NCI-H526 treated with DMSO at 0.1 percent for 48 hours (cell line): ENCODE measurements at places on chromosomes 5 and 9.
A peak's percentile ranks its signal among the peaks of the same experiment; 100 is the strongest.

DNA sequence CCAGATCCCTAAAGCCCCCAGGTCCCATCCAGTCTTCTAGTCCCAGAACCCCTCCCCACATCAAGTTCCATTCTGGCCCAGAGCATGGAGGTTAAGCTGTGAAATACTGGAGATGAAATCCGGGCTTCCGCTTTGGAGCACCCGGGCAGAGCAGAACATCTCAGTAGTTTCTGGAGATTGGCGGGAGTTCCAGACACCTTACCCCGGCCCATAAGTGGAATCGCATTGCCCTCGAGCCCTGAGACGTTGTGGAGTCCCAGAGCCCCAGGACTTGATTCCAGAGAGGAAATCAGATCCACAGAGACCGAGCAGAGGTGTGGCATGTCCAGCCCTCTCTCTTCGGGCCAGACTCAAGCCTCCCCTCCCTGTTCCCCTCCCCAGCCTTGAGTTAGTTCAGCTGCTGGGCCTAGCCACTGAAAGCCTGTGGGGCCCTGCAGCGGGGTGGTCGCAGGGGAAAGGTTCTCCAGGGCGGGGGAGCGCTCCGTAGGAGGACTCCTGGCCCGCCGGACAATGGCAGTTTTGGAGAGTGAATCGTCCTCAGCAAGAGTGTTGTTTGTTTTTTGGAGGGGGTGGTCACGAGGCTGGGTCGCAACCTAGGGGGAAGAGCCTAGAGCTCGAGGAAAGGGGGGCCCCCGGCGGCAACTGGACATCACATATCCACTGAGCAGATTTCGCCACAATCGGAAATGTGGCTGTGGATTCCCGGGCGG is 1.0 kb upstream of the PAX5 start:
- peak; percentile 77 for DNase-seq

- no peak for DNase-seq
Observed at GRCh38 chr5:23234197-23234596, 273.2 kb upstream of the PRDM9 start.

GRCh38 chr9:135105211-135105745 is 17.8 kb downstream of the OLFM1 start:
- no peak for DNase-seq

- no peak for DNase-seq
Observed at GRCh38 chr9:107674721-107675277, 185.2 kb upstream of the KLF4 start.

- no peak for DNase-seq
Observed at GRCh38 chr5:146753641-146754040, 124.9 kb downstream of the PPP2R2B start.

DNA sequence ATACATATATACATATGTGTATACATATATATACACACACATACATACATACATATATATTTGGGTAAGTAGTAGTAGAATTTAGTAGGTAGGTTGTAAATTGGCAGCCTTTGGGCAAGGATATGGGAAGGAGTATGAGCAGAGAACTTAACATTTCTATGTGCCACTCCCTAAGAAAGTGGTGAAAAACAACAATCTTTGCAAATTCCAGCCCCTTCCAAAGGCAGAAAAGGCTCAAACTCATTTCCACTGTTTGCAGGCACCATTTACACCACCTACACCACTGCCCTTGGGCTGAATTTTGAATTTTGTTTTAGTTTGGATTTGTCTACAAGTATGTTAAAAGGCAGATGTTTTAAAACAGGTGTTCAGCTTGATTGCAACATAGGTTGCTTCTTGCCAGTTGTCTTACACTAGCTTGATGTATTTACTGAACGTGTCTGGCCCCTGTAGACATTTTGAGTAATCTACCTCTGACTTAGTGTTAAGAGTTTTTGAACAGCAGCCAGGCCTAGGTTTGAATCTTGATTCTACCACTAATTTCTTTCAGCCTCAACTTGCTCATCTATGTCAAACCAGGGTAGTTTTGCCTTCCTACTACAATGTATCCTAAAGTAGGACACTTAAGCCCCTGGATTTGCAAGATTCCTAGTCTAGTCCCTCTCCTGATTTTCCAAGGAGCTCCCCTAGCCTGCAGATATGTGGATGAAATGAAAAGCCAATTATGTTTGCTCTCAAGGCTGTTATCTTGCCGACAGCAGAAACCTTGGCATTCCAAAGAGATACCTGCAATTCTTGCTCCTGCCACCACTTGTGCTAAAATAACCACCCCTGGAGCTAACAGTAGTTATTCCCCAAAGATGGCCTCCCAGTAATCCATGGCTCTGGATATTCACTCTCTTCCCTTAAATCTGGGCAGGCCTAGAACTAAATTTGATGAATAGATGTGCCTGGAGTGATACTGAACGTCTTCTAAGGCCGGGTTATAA is 156.2 kb upstream of the SLC44A1 start:
- DNase-seq, result no peak

GRCh38 chr5:30525353-30525752 is 668.1 kb upstream of the CDH6 start:
- no peak for DNase-seq

GRCh38 chr5:130605234-130605633 is 559.8 kb downstream of the HINT1 start:
- no peak for DNase-seq

- no peak for DNase-seq
Observed at GRCh38 chr5:173517648-173518047, 98.8 kb downstream of the BOD1 start.

GRCh38 chr9:15272377-15272928 is 34.6 kb downstream of the TTC39B start:
- DNase-seq, result no peak

DNA sequence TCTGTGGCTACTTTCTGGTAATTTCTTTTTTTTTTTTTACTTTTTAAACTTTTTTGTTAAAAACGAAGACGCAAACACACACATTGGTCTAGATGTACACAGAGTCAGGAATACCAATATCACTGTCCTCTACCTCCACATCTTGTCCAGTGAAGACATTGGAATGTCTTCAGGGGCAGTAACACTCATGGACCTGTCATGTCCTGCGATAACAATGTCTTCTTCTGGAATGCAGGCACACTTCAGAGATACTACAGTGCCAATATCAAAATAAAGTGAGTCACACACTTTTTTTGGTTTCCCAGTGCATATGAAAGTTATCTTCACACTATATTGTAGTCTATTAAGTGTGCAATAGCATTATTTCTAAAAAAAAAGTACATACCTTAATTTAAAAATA is 175.9 kb downstream of the ARRDC3 start:
- no peak for DNase-seq

DNA sequence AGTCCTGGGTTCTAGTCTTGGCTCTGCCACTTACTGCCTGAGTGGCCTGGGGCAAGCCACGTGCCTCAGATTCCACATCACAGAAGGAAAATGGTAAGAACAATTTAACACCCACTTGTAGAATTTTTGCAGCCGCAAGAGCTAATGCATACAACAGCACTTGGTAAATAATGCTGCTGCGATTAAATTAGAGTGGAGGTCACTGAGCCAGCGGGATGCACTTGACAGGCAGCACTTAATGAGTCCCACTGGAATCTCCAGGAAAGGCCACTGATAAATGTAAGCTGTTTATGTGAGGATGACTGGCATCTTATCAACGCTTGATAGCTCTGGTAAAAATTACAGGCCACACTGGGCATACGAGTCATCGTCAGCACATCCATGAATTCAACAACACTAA is 59.4 kb upstream of the UBTD2 start:
- DNase-seq, result no peak

DNA sequence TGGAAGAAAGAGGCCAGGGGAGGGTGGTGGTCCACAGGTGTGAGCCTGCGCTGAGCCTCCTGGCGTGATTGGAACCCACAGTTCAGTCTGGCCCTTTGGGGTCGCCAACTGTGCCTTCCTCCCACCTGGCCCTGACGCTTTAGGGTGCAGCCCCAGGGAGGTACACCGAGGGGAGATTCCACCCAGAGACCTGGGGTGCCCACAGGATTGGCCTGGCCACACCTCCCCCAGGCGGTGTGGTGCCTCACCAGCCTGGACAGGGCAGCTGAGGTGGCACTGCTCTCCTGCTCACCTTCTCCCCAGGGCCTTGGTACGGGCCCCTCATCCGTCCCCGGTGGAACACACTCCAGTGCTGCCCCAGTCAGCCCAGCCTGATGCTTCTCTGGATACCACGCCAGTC is 1.0 kb upstream of the CLIC3 start:
- DNase-seq, result no peak

- no peak for DNase-seq
Observed at GRCh38 chr5:178119915-178120606, 6.7 kb downstream of the N4BP3 start.

- DNase-seq, result no peak
Observed at GRCh38 chr9:111297066-111297824, 32.8 kb downstream of the OR2K2 start.

DNA sequence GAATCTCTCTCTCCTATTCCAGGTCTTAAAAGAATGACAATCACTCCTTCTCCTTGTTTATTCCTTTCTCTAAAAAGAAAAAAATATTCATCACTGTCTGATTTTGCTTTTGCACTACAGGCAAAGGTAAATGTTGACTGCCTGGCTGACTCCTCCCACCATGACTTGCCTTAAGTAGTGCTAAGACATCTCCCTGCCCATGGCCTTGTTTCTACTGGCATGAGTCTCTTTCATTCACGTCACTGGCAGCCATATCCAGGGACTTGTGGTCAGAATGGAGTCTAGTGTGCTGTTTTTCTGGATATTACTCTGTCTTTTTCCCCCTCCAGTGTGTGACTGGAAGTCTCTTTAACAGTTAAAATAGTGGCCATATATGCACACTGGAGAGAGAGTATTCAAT is 522.9 kb upstream of the DAB2 start:
- no peak for DNase-seq

DNA sequence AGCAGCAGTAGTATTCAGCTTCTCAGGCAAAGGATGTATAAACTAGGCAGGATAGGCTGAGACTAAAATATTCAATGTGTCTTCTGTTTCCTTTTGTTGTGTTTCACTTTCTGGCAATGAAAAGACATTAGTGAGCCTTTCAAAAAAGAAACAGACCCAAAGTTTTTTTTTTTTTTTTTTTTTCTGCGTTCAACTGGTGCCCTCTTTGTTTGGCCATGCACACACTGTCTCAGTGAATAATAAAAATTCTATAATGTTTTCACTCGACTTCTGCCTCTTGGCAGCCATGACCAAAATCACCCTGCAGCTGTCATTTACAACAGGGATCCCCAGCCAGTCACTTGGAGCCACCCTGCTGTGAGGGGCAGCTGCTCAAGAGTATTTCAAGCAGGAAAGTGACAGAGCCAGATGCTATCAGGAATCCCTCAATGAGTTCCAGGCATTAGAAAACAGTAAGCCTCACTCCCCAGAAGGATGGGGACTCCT is 44.0 kb upstream of the MAN2A1 start:
- no peak for DNase-seq

- DNase-seq, result no peak
Observed at GRCh38 chr5:75603821-75604220, 7.4 kb upstream of the ANKDD1B start.
